GOT3 (cell line): ENCODE measurements at places on chromosomes 12 and 14.
A peak's percentile ranks its signal among the peaks of the same experiment; 100 is the strongest.

- DNase-seq = no peak
Measured at GRCh38 chr12:57452181-57452936, 2.7 kb upstream of the INHBE start.

DNA sequence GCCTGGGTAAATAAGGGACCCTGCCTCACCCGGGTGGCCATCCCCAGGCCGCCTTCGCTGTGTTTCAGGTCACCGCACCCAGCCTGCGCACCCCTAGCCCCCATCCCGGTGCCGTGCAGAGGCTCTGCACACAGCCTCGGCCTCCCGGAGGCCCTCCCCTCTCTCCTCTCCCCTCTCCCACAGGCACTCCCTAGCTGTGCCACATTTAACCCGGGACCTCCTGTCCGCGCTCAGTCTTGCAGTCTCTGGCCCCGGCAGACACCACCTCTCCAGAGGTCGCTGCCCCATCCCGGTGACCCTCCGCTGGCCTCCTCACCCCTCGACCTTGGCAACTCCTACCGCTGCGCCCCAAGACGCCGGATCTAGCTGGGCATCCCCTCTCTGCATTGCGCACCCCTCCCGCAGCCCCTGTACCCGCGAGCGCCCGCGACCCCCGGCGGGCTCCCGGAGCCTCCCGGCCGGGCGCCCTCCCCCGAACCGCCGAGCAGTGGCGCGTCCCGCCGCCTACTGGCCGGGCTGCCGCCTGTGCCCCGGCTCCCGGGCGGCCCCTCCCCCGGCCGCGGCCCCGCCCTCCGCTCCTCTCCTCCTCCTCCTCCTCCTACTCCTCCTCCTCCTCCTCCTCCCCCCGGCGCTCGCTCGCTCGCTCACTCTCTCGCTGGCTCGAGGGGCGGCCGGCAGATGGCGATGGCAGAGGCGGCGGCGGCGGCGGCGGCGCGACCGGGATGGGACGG, 120.7 kb downstream of the AACS start:
- peak; percentile 37 for DNase-seq

DNA sequence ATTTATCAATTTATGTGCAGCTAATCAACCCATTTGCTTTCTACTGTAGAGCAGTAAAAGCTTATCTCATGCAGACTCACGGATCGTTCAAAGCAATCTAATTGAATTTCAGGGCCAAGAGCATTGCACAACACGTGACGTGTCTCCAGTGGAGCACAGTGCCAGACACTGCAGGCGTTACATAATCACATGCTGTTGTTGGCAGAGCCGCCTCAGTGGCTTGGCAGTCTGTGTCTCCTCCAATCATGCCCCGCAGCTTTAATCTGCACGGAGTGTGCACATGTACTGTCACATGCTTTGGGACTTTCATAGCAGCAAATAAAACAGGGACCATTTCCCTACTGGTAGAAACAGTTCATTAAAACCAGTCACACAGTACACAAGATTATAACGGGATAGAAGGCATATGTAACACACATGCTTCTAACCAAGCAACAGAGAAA, 309.3 kb downstream of the ITPR2 start:
- DNase-seq = peak; percentile 11

GRCh38 chr12:80556566-80556965, 112.5 kb downstream of the PTPRQ start:
- DNase-seq = no peak
